Type B pancreatic cell (in vitro differentiated cells): ENCODE measurements at places on chromosomes 4 and X.

DNA sequence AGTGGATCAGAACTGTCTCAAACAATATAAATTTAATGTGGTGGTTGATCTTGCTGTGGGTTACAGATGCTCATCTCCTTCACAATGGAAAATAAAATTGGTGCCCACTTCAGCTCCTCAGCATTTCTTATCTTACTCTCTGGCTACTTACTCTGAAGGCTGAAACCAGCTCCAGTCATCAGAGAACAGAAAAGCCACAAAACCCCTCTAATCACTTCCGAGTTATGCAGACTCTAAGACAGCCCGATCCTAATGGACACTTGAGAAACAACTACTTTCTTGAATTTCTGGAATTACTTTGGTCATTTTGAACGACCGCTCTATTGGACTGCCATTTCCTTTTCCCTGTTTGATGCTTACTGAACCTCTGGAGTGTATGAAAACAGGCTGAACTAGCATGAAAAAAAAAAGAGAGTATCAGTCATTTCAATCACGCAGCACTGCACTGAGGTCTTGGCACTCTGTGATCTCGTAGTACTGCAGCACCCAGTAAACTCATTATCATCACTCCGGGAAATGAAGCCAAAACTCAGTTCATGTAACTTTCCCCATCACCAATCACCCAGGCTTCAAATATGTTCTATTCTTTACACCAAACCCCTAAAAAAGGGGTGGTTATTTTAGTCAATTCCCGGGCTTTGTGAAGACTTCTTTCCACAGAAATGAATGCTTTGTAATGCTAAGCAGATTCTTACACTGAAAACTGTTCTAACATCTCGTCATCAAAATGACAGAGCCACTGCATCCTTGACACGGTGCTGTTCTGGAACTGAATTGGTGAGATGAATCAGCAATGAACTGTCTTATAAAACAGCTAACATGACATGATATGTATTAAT, 54.5 kb downstream of the TSPAN5 start:
- no peak for DNase-seq

DNA sequence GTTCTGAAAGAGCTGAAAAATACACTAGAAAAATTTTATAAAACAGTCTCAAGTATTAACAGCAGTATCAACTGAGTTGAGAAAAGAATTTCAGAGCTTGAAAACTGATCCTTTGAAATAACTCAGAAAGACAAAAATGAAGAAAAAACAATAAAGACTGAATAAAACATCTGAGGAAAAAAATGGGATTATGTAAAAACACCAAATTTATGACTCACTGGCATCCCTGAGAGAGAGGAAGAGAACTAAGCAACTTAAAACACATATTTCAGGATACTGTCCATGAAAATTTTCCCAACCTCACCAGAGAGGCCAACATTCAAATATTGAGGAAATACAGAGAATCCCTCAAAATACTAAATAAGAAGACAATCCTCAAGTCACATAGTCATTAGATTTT, 22.9 kb downstream of the PABPC4L start:
- no peak for DNase-seq

GRCh38 chr4:94457692-94458106, 6.0 kb downstream of the PDLIM5 start:
- no peak for DNase-seq

GRCh38 chrX:17824980-17825379, 36.1 kb downstream of the RAI2 start:
- no peak for DNase-seq

DNA sequence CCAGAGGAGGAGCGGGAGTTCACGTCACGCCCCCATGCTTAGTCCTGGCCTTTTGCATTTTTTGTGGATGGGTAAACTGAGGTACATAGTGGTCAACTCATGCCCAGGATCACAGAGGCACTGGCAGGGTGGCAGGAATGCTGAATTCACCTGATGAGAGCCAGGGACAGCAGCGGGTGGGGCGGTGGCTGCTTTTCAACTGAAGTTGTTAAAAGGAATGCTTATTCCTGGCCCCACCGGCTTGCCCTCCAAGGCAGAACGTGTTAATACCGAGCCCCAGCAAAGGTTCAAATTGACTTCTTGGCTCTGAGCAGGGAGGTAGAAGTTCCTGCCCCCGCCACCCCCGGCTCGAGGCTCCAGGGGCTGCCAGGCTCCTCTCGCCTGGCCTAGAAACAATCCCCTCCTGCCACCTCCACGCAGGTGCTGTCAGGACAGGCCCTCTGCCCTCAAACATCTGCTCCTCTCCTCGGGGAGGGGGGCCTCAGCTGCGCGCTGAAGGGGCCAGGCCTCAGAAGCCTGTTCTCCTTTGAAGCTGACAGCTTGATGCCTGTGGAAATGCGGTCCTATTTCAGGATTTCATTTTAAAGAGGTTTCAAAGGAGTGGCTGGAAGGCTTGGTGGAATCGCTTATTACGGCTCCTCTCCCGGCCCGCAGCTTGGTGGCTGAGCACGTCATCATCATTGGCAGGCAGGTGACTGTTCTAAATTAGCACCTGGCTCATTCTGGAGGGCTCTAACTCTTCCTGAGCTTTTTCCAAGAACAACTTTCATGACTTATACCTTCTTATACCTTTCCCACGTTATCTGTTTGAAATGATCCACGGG, 93.0 kb downstream of the PHKA2 start:
- DNase-seq: no peak
